ENCODE measurements at places on chromosomes 3 and 15.

DNA sequence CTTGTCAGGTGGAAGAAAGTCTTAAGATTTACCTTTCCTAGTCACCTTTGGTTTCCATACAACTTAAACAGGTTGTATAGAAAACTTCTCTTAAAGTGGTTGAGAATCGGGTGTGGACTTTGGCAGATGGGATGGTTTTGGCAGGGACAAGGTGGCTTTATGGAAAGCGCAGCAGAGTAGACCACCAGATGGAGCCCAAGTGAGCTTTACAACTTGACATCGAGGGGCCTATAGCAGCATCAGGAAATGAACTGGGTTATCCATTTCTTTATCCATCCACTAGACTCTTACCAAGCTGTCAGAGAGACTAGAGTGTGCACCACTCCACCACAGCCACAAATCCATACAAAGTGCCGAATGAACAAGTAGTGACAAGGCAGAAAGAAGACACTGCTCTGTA, 85.3 kb upstream of the MBNL1 start:
- DNase-seq, result peak; percentile 34

- no peak for DNase-seq
Measured at GRCh38 chr3:140568842-140569520, 108.9 kb upstream of the TRIM42 start.

- DNase-seq, result peak; percentile 43
Measured at GRCh38 chr3:49803465-49804140, 542 bp downstream of the INKA1 start.

DNA sequence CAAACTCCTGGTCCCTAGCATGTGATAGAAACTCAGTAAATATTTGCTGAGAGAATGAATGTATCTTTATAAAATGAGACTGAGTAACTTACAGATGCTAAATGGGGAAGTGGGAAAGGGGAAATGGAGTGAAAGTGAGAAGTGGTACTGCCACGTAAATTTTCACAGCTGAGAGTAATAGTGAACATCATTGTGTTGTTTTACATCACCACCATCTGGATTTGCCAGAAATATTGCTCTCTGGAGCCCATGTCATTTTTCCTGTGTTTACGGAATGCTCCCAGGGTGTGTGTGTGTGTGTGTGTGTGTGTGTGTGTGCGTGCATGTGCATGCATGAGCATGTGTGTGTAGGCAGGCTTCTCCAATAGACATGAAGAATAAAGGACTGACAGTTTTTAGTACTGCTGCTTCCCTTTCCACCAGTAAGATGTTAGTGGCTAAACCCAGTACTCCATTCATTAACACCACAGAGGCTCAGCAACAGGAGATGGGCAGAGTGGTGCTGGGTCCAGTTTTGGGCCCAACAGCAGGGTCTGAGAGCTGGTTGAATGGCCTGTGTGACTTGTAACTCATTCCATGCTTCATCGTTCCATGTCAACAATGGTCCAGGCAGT, 57.3 kb downstream of the DIPK2A start:
- DNase-seq, result no peak

DNA sequence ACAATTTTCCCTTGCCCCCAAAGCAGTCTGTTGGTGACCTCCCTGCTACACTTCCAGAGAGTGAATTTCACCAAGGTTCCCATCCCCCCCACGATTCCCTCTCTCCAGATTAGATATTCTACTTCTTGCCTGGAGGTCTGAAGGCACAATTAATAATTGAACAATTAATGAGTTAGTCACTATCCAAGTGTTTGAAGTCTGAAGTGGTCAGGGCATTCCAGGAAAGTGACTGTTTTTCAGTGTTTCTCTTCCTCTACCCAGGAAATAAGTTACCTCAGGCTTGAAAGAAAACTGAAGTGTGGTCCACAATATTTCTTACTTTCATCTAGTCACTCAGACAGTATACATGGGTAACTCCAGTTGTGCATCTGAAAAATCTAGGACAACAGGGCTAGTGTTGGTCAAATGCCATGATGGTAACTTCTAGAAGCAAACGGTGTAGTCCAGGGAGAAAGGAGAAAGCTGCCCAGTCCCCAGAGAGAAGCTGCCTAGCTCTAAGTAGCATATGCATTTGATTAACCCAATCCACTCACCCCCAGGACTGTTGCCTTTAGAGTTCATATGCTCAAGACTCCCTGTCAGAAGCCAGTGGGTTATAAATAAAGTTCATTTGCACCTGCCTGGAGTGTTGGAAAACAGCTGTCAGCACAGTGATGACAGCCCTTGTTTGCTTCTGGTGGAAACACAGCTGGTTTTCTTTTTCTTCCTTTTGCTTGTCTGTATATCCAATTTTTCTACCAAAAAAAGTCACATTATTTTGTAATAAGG, 2.3 kb upstream of the TM4SF4 start:
- DNase-seq, result no peak

- DNase-seq, result no peak
Measured at GRCh38 chr15:33735637-33736247, 232.6 kb upstream of the CHRM5 start.

DNA sequence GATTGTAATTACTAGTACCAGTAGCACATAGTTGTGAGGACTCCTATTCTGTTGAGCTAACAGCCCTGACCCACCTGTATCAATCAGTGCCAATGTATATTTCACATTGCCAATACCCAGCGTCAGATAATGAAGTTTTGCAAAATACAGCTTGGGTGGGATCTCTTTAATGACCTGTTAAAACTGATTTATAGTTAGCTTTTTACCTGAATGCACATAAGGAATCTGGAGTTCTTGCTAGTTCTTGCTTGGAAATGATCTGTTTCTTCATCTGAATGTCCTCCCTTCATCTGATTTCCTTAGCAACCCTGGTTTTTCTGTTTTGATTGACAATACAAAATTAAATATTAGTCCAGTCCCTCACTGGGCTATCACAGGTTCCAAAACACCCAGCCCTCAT, 62.8 kb downstream of the LIPC start:
- no peak for DNase-seq

DNA sequence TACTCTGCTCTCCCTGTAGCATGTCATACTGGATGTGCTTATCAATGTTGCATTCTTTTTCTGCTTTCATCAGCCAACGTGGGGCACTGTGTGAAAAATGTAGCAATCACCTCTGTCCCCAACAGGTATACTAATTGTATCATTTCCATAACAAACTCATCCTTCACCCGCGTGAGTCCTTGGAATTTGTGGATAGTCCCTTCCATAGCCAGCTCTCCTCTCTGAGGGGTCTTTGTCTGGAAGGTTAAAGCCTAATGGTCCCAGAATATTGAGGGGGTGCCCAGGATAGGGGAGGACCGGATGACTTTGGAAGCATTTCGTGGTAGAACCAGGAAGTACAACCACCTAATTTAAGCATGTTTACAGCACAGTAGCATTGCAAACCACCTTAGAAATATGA, 124.6 kb downstream of the FOXB1 start:
- DNase-seq, result no peak

- peak; percentile 88 for DNase-seq
Measured at GRCh38 chr3:11290743-11291680, 18.8 kb downstream of the ATG7 start.

- no peak for DNase-seq
Measured at GRCh38 chr3:161295325-161295724, 74.2 kb downstream of the NMD3 start.

GRCh38 chr3:188185717-188186251, 31.8 kb downstream of the LPP start:
- no peak for DNase-seq

DNA sequence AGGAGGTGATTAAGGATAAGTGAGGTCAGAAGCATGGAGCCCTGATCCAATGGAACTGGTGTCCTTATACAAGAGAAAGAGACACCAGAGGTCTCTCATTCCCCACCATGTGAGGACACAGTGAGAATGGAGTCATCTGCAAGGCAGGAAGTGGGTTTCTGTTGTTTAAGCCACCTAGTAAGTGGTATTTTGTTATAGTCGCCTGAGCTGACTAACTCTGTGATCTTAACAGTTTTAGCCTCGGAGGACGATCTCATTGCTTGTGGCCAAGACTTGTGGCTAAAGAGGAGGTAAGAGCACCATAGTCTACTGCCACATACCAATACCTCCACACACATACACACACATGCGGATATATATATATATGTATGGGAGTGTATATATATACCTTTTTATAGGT, 73.8 kb downstream of the MCTP2 start:
- DNase-seq, result no peak

GRCh38 chr15:98927022-98927421, 80.6 kb downstream of the PGPEP1L start:
- no peak for DNase-seq

- no peak for DNase-seq
Measured at GRCh38 chr3:53142986-53143385, 12.8 kb upstream of the RFT1 start.

GRCh38 chr3:166696103-166696502, 684.0 kb downstream of the ZBBX start:
- no peak for DNase-seq

- DNase-seq, result no peak
Measured at GRCh38 chr15:31340047-31340446, 13.4 kb downstream of the KLF13 start.

- no peak for DNase-seq
Measured at GRCh38 chr3:155407331-155407730, 113.8 kb upstream of the STRIT1 start.

DNA sequence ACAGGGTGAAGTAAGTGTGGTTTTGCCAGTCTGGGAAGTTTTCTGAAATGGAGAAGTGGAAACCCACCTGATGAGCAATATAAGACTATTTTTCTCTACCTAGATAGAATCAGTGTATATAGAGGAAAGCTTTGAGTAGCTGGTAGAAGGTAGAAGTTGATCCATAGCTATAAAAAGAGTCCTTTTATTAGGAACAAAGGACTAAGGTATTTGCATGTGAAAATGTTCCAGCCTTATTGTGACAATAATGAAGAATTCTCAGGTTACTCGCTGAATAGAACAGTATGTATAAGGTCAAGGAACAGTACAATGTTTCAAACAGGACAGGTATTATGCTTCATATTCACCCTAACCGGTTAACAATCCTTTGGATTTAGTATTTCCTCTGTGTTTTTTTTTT, 972.2 kb downstream of the OTOL1 start:
- DNase-seq, result no peak

GRCh38 chr15:41424809-41425208, 7.9 kb downstream of the RTF1 start:
- DNase-seq, result no peak

DNA sequence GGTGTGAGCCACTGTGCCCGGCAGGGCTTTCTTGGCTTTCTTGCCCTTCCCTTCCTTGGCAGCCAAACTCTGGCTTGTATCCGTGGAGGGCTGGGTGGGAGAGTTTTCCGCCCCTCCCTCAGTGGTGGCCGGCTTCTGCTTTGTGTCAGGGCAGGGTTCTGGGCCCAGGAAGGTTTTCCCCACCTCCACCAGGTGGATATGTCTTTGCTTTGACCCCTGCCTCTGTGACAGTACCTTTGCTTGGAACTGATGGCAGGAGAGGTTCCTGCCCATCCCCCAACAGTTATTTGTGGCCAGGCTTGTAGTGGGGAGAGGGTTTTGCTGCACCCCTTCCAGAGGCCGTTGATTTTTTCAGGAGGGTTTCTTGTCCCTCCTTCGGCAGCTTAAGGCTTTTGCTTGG, 24.3 kb downstream of the CSPG5 start:
- DNase-seq, result no peak

DNA sequence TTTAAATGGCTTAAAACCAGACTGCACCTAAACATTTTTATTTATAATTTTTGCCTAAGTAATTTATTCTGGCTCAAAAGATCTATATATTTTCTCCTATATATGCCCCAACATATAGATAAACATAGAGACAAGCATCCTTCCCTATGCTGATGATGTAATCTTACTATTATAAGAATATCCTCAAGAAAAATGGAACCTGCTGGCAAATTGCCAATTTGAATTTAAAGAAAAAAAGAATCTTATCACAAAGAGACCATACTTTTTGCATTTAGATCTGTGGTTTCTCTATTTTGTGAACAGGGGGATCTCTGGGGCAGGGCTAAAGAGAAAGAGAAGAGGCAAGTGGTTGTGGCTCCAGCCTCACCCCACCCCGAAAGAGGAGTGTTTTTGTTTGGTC, 107.2 kb upstream of the CMC1 start:
- no peak for DNase-seq

- no peak for DNase-seq
Measured at GRCh38 chr3:98532275-98532637, 478 bp downstream of the GPR15 start.

DNA sequence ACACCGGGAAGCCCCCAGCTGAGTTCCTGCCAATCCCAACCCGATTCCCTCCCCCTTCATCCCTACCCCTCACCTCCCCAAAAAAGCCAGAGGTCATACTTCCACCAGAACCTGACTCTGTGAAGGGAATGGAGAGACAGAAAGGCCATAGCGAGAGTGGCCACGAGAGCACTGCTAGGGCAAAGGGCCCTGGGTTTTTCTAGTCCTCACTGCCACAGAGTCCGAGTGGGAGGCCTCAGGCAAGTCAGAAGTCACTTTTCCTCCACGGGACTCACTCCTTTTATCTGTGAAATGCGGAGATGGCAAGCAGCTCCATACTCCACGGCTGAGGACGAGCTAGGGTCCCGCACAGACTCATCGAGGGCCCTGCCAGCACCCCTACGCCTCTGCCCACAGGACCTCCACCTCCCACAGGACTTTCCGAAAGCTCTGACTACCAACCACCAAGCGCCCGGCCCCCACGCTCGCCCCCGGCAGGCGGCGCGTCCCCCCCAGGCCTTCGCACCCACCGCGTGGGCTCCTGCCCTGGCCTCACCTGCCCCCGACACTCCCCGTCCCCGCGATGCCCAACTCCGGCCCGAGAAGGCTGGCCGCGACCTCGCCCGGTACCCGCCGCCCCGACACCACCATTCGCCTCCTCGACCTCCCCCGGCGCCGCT, 792 bp downstream of the ATP13A3 start:
- DNase-seq, result peak; percentile 52

DNA sequence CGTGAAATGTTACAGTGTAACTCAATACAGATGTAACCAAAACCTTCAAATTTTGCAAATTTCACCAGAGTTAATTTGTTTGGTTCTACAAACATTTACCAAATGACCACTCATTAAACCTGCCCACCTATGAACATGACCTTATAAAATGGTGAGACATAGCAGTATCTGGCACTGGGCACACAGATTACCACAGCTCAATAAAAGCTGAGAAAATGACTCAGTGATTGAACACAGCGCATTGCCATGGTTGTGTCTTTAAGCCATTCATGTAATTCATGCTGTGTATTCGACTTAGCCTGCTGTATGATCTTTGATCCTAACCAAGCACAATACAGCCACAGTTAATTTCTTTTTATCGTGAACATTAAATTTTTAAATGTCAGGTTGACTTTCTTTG, 11.3 kb downstream of the PPARG start:
- no peak for DNase-seq

DNA sequence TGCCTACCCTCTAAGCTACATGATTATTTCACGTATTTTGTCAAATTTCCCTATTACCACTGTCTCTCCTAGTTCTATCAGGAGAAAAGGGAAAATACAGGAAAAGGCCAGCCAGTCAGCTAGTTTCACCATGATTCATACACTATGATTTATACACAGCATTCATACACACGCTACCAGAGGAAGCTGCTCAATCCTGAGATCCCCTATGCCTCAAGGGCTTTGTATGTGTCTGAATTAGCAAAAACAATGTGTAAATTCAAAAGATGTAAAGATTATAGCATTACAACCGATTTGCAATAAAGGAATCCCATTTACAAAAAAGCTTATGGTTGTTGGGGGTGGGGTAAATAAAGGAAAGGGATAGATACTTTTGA, 3.1 kb upstream of the ACKR4 start:
- DNase-seq, result no peak

- no peak for DNase-seq
Measured at GRCh38 chr3:55069950-55070349, 142.1 kb upstream of the LRTM1 start.

All from T-helper 2 cell (primary cell).